Activated CD4-positive, alpha-beta T cell treated with anti-CD3 and anti-CD28 coated beads for 4 hours (primary cell): ENCODE measurements at places on chromosomes 6 and 20.

DNA sequence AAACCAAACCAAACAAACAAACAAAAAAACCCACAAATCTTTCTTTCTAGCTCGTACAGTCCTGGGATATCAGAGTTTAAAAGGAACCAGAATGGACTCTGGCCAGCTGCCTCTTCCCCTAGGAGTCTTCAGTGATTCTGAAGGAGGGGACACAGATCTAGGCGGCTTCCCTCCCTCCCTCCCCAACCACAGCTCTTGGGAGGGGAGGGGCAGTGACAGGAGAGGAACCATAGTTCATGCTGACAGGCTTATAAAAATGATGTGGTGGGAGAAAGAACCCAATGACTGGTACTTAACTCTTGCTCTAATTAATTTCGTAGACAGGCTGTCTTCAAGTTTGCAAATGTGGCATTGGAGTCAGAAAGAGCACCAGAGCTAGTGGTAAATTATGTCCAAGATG, 56.0 kb downstream of the NPEPL1 start:
- DNase-seq = no peak

GRCh38 chr6:5085648-5086293, 630 bp downstream of the PPP1R3G start:
- DNase-seq = no peak

- DNase-seq = no peak
Observed at GRCh38 chr20:15332711-15333160, 995.3 kb upstream of the FLRT3 start.

DNA sequence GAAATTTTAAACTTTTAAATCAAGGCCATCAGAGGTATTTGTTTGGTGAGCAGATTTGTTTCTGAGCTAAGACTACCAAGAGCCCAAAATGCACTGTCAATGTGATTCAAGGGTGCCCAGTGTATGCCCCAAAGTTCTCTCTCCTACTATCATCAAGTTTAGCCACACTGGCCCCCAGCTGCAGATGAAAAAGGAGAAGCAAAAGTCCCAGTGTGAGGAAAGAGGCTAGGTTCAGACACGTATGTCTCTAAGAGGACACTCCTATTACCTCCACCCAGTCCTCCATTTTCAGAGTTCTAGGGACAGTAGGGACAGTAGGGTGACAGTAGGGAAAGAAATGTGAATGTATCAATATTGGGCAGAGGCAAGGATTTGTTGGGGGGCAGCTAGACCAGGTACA, 230.8 kb downstream of the CD83 start:
- DNase-seq = no peak

- no peak for DNase-seq
Observed at GRCh38 chr6:125346201-125346925, 44.6 kb upstream of the HDDC2 start.
